ENCODE measurements at places on chromosomes 2 and 18.

DNA sequence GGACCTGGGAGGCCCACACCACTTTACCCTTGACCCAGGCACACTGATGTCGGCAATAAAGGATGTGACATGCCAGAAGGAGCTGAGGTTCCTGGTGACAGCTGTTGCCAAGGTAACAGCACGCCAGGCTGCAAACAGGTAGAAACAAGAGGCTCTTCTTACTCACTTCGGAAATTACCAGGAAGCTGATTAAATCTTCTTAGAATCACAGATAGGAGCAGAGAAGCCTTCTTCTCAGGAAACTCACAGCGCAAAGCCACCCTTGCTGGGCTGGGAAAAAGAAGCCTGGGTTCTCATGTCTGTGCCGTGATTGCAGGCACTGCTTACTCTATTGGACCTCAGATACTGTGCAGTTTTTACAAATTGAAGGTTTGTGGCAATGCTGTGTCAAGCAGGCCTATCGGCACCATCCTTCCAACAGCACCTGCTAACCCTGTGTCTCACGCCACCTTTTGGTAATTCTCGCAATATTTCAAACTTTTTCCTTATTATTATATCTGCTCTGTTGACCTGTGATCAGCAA, 61.0 kb upstream of the TAF1B start:
- DNase-seq = no peak

GRCh38 chr18:36402765-36403396, 105.4 kb downstream of the FHOD3 start:
- DNase-seq = no peak

DNA sequence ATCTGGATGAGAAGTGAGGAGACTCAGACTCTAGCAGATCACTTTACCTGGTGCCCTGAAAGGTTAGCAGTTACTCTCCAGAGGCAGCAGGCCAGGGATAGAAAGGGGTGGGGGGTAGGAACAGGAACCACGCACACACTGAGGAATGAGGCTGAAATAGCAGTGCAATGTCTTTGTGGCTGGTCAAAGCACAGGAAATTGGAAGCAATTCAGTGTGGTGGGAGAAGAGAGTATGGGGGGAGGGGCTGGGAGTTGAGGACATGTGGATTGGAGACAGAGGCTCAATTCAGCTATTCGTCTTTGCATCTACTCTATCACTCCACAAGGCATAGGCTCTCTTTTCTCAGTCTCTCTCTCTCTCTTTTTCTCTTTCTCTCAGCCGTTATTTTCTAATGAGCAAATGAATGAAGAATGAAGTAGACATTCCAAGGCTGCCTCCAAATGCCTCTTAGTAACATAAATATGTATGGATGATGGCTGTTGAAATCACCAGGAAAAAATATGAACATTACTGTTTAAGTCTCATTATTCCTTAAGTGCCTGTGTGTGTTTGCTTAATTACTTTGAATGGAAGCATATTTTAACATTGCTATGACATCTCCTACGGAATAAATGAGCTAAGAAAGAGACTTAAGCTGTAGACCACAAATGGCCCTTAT, 979.4 kb downstream of the TSN start:
- DNase-seq = no peak

- DNase-seq = no peak
These were observed 28.4 kb downstream of the CPS1 start for GRCh38 chr2:210584834-210585233.

GRCh38 chr2:61100801-61101200, 35.1 kb downstream of the SANBR start:
- no peak for DNase-seq

GRCh38 chr2:23445450-23445868, 60.5 kb downstream of the KLHL29 start:
- DNase-seq = no peak

GRCh38 chr2:37912056-37912455, 13.0 kb upstream of the RMDN2 start:
- no peak for DNase-seq

GRCh38 chr2:200345975-200346374, 39.5 kb downstream of the SPATS2L start:
- no peak for DNase-seq

DNA sequence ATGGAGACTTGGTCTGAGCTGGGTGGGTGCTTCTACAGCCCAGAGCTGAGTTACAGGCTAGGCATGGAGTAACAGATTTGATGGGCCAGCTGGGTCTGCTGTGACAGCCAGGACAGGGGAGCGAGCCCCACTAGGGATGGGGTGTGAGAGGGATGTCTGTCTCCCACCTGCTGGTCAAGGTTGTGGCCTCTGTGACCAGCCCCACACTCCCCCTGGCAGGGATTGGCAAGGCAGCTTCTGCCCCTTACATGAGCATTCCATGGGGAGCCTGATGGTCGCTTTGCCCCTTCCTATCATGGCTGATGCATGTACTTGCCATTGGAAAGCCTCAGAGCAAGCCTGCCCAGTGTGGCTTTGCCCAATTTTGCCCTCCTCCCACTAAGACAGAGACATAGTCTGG, 162.0 kb upstream of the FIGN start:
- DNase-seq = no peak

- no peak for DNase-seq
These were observed 98.5 kb upstream of the BOD1L2 start for GRCh38 chr18:57048351-57048750.

- DNase-seq = no peak
These were observed 82.6 kb upstream of the WIPF1 start for GRCh38 chr2:174680221-174680620.
